ENCODE measurements at places on chromosomes 5 and 9.

GRCh38 chr9:93120846-93121315 is 13.2 kb downstream of the NINJ1 start:
- DNase-seq = no peak

- DNase-seq = no peak
Measured at GRCh38 chr5:78129597-78129996, 164.9 kb downstream of the AP3B1 start.

DNA sequence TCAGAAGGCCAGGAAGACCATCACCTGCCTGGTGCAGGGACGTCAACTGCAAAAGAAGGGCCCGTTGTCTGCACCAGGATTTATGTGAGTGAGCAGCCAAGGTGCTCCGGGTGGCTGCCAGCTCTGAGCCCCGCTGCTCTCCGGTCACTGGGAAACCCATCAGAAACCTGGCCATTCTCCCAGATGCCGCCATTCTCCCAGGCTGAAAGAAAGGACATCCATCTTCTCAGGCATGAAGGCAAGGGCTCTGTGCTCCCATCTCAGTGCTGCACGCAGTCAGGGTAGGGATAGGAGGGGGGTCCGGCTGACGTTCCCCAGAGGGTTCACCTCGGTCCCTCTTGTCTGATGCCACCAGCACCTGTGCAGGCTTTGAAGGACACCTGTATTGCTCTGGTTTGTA is 158.4 kb downstream of the ERCC6L2 start:
- no peak for DNase-seq

DNA sequence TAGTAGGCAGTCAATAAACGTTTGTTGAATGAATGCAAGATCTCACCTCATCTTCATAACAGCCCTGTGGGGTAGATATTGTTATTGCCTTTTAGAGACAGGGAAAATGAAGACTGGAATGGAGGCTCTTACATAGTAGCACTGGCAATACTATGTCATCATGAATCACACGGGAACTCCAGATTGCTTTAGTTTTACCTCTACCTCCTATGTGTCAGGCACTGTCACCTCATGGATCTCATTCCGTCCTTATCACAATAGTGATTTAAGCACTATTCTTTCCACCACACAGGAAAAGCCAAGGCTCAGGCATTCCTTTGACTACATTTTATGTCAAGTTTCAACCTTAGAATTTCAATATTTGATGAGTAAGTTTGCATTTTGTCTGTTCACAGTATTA is 2.9 kb upstream of the EPB41L4B start:
- DNase-seq = no peak

GRCh38 chr5:142219146-142219545 is 105.7 kb downstream of the SPRY4 start:
- DNase-seq = no peak

Measured in kidney (tissue), 22 donors.